ENCODE measurements at places on chromosomes 13 and 19.
A peak's percentile ranks its signal among the peaks of the same experiment; 100 is the strongest.

DNA sequence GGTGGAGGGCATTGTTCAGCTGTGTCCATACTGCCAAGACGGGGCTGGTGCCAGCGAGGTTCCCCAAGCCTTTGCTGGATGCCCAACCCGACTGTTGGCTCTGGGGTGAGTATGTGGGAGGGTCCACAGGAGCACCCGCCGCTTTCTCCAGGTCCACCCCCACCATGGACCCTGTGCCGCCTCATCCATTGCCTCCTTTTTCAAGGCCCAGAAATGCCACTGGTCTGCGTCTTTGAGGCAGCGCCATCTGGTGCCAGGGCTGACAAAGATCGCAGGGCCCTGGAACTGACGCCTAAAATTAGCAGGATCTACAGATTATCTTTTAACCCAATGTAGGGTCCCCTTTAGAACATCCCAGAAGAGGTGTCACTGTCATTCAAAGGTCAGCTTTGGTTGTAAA lies 34.6 kb downstream of the NFIX start:
- DNase-seq = peak; percentile 61

GRCh38 chr13:20624213-20624612 lies 57.3 kb downstream of the IFT88 start:
- no peak for DNase-seq

- no peak for DNase-seq
Measured at GRCh38 chr13:26819046-26819445, 58.5 kb upstream of the GPR12 start.

- DNase-seq = no peak
Measured at GRCh38 chr13:48121733-48122132, 26.8 kb upstream of the MED4 start.

GRCh38 chr13:111886217-111886945 lies 180.6 kb upstream of the SOX1 start:
- no peak for DNase-seq

- no peak for DNase-seq
Measured at GRCh38 chr13:81738364-81738763, 1397.4 kb upstream of the SPRY2 start.
